Temporal lobe (tissue), 4 donors: ENCODE measurements at places on chromosomes 11 and 22. TPM values are rescaled to one million over a fixed set of nuclear protein-coding genes. Genes with fewer than 3 reads are reported as not detected.

The SLC17A6 gene
- total RNA-seq = 6.1 TPM

The C11orf16 gene
- total RNA-seq = 0.25 TPM

The CATSPER1 gene
- not detected for total RNA-seq

The ART1 gene
- total RNA-seq = not detected

The IGF2 gene
- total RNA-seq = 14.0 TPM

The RAB38 gene
- 0.74 TPM for total RNA-seq

The FOLR1 gene
- total RNA-seq = 0.25 TPM

The E2F8 gene
- 0.49 TPM for total RNA-seq

The KCNE3 gene
- total RNA-seq = 0.98 TPM

The DTX4 gene
- 41.1 TPM for total RNA-seq

The KCNJ5 gene
- total RNA-seq = 0.49 TPM

The FAM180B gene
- 0.25 TPM for total RNA-seq

The ZNF70 gene
- total RNA-seq = 4.4 TPM

The C11orf91 gene
- total RNA-seq = not detected

The CRYBA4 gene
- total RNA-seq = not detected

The SFI1 gene
- total RNA-seq = 13.8 TPM

The SLC22A6 gene
- 5.7 TPM for total RNA-seq

The GTSE1 gene
- total RNA-seq = 1.7 TPM

The MAP6 gene
- total RNA-seq = 77.9 TPM

The B3GAT1 gene
- total RNA-seq = 60.2 TPM

The GNAZ gene
- total RNA-seq = 124 TPM

The APOA5 gene
- not detected for total RNA-seq

The OR51I1 gene
- not detected for total RNA-seq

The CNTN5 gene
- 6.9 TPM for total RNA-seq

The DRD2 gene
- 0.25 TPM for total RNA-seq

The RAC2 gene
- total RNA-seq = 0.25 TPM

The ZNF280A gene
- not detected for total RNA-seq

The TRPM5 gene
- total RNA-seq = not detected

The CELSR1 gene
- total RNA-seq = 3.9 TPM

The KCNK7 gene
- not detected for total RNA-seq

The CD3G gene
- total RNA-seq = 0.25 TPM

The SHISA8 gene
- not detected for total RNA-seq
